ENCODE measurements at places on chromosomes 16 and 17.
A peak's percentile ranks its signal among the peaks of the same experiment; 100 is the strongest.

GRCh38 chr17:15659236-15659635 is 24.9 kb downstream of the TRIM16 start:
- DNase-seq, result no peak

DNA sequence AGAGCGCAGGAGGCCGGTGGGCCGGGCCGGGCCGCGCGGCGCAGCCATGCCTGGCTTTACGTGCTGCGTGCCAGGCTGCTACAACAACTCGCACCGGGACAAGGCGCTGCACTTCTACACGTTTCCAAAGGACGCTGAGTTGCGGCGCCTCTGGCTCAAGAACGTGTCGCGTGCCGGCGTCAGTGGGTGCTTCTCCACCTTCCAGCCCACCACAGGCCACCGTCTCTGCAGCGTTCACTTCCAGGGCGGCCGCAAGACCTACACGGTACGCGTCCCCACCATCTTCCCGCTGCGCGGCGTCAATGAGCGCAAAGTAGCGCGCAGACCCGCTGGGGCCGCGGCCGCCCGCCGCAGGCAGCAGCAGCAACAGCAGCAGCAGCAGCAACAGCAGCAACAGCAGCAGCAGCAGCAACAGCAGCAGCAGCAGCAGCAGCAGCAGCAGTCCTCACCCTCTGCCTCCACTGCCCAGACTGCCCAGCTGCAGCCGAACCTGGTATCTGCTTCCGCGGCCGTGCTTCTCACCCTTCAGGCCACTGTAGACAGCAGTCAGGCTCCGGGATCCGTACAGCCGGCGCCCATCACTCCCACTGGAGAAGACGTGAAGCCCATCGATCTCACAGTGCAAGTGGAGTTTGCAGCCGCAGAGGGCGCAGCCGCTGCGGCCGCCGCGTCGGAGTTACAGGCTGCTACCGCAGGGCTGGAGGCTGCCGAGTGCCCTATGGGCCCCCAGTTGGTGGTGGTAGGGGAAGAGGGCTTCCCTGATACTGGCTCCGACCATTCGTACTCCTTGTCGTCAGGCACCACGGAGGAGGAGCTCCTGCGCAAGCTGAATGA is 606 bp downstream of the THAP11 start:
- DNase-seq, result peak; percentile 59

- no peak for DNase-seq
Observed at GRCh38 chr17:36550491-36551417, 6.0 kb downstream of the GGNBP2 start.

GRCh38 chr16:53098526-53099317 is 43.9 kb downstream of the CHD9 start:
- DNase-seq, result peak; percentile 47

DNA sequence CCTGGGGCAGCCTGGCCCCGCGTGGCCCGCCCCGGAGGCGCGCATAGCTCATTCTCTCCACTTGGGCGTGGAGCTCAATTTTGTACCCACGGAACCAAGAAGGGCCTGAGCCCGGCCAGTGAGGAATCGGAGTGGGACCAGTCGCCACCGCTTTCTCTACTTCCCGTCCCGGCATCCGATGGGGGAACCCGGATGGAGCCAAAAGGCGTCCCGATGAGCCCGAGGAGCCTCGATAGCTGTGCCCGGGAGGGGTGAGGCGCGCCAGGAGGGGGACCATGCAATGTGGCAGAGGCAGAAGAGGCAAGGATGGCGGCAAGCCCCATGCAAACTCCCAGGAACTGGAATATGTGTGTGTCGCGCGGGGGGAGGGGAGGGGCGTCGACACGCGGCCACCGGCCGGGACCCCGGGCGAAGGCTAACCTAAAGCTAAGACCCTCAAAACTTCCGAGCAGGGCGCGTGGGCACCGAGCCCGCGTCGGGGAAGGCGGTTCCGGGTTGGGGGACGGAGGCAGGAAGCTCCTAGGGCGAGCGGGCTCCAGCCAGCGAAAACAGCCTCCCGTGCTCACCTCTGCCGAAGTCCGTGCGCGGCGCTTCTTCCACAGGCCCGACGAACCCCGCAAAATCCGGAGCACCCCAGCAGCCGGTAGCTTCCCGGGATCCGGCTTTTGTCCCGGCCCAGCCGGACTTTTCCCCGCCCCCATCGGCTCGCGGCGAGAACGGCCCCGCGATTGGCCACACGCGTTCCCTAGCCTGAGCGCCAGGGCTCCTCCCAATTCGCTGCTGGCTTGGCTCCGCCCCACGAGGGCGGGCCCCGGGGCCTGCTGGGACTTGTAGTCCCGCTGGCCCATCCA is at the start of gene ACLY:
TSS of gene ACLY (minus strand) at position 638 of the 851 bp plus-strand sequence. CDS start 5,078 bp downstream, outside the sequence.
- DNase-seq, result peak; percentile 99

DNA sequence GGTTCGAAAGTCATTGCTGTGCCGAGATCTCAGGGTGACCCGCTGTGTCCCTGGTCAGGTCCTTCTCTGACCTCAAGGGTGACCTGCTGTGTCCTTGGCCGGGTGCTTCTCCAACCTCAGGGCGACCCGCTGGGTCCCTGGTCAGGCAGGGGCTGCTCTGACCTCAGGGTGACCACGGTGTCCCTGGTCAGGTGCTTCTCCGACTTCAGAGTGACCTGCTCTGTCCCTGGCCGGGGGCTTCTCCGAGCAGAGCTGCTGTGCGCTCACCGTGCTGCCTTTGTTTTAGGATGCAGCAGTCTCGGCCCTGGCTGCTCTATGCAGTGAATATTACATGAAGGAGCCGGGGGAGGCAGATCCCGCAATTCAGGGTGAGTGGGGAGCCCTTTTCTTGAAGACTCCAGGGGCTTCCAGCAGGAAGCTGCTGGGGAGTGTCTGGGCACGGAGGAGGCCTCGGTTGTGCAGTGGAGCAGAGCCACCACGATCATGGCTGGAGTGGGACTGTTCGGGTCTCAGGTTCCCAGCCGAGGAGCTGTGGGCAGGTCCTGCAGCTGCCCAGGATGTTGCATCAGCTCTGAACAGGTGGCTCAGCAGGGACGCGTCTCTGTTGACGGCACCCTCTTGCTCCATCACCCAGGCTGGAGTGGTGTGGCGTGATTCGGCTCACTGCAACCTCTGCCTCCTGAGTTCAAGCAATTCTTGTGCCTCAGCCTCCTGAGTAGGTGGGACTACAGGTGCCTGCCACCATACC is 83.7 kb upstream of the ZNF750 start:
- DNase-seq, result no peak

GRCh38 chr17:6713130-6713917 is at the start of gene SLC13A5:
Gene SLC13A5, minus strand, starts transcription at chr17:6713369. Its CDS starts 36 bp downstream, at chr17:6713333.
- DNase-seq, result peak; percentile 87

DNA sequence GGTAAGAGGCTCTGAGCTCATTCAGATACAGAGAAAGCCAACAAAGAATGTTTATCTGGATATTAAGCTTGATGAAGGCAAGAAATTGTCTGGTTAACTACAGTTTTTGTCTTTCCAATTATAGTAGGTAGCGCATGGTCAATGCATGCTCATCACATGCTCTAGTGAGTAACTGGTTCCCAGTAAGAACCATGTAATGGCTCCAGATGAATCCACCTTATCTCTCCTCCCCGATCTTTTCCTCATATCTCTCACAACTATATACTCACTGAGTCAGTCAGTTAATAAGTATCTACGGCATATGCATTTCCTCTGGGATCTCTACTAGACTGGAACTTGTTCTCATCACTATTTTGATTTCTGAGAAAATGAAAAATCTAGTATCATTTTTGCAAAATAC is 340.7 kb upstream of the DYNLRB2 start:
- no peak for DNase-seq

- DNase-seq, result no peak
Observed at GRCh38 chr17:68955181-68955841, at the start of gene ABCA8. Gene ABCA8, minus strand, starts transcription at chr17:68955392. Its CDS starts 13,358 bp downstream, at chr17:68942034.

DNA sequence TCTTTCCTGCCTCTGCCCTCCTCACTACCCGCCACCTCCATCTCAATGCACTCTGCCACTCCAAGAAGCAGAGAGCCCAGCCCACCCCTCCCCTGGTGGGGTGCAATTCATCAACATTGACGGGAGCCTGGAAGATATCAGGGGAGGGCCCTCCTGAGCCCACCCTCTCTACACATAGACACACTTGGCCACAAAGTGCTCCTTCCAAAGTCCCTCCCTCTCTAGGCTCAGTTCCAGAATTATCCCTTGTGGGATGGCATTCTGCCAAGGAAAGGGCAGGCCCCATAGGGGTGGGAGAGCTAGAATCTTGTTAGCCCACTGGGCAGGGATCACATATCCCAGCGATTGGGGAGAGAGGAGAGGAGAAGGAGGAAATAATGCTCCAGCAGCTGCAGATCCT is 66.2 kb downstream of the TMEM132E start:
- DNase-seq, result no peak

- DNase-seq, result no peak
Observed at GRCh38 chr17:17826942-17827785, 9.6 kb downstream of the SREBF1 start.

GRCh38 chr17:66420961-66421371 is 118.6 kb downstream of the PRKCA start:
- DNase-seq, result no peak

DNA sequence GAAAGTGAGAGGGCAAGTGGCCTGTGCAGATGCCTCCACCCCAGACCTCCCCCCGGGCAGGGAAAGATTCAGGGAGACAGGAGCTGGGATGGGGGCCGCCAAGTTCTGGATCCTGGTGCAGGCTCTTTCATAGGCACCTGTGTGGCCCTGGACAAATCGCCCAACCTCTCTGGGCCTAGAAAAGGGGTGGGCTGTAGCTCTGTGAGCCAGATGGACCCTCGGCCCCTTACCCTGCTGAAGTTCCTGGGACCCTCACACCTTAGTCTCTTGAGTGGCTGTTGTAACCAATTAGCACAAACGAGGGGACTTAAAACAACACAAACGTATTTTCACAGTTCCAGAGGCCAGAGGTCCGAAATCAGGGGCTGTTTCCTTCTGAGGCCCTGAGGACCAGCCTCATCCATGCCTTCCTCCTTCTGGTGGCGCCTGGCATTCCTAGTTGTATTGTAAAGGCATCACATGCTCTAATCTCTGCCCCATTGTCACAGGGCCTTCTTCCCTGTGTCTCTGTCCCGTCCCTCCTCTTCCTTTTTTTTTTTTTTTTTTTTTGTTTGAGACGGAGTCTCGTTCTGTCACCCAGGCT is 352.6 kb downstream of the SEC14L1 start:
- peak; percentile 1 for DNase-seq

Data from WTC11 (cell line).